Putamen (tissue), 1 donor: ENCODE measurements at places on chromosomes 3 and 15.
A peak's percentile ranks its signal among the peaks of the same experiment; 100 is the strongest.

GRCh38 chr3:98563661-98564281 lies 29.6 kb downstream of the CPOX start:
- no peak for DNase-seq

DNA sequence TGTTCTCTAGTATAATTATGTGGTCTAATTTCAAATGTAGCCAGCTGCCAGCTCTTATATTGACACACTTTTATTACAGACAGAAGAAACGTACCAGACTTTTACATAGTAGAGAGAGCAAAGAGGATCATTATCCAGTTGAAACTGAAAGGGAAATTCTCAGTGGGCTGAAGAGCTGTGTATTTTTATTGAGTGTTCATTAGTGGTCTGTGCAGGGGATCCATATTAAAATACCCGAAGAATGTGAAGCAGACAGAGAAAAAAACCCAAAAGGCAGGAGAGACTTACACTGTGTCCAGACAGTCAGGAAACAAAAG lies 41.3 kb downstream of the MYRIP start:
- DNase-seq = no peak

GRCh38 chr3:13440204-13440817 lies 20.2 kb upstream of the NUP210 start:
- DNase-seq = no peak

DNA sequence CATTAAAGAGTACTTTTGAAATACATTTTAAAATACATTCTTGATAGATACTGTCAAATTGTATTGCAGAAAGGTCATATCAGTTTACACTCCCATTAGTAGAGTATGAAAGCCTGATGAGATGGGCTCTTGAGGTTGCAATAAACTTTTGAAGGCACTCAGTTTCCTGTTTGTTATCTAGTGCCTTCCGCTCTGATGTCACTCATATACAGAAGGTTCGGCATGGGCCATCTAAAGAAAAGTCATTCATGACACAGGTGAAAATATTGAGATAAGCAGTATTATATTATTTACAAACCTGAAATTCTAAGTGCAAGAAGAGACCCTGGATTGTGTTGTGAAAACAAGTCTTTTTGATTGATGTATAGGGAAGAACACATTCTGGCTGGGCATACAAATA lies 36.5 kb upstream of the DENND4A start:
- DNase-seq = no peak

DNA sequence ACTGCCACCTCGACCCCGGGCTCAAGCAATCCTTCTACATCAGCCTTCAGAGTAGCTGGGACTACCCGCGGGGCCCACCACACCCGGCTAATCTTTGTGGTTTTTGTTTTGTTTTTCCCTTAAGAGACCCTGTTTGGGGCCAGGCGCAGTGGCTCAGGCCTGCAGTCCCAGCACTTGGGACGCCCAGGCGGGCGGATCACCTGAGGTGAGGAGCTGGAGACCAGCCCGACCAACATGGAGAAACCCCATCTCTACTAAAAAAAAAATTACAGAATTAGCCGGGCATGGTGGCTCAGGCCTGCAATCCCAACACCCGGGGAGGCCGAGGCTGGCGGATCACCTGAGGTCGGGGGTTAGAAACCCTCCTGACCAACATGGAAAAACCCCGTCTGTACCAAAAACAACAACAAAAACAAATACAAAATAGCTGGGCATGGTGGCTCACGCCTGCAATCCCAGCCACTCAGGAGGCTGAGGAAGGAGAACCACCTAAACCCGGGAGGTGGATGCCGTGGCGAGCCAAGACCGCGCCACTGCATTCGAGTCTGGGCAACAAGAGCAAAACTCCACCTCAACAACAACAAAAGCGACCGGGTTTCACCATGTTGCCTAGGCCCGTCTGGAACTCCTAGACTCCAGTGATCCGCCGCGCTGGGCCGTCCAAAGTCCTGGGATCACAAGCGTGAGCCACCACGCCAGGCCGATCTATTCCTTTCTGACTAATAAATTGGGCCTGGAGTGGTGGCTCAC lies 8.1 kb upstream of the FAN1 start:
- DNase-seq = no peak

- no peak for DNase-seq
Measured at GRCh38 chr15:53059273-53060043, 269.3 kb upstream of the ONECUT1 start.

GRCh38 chr3:160372780-160373179 lies 26.2 kb downstream of the IFT80 start:
- no peak for DNase-seq

GRCh38 chr3:62874711-62875557 lies at the start of gene CADPS:
Gene CADPS (minus strand): TSS chr3:62875416. CDS start chr3:62875029, 387 bp downstream.
- DNase-seq = peak; percentile 58

DNA sequence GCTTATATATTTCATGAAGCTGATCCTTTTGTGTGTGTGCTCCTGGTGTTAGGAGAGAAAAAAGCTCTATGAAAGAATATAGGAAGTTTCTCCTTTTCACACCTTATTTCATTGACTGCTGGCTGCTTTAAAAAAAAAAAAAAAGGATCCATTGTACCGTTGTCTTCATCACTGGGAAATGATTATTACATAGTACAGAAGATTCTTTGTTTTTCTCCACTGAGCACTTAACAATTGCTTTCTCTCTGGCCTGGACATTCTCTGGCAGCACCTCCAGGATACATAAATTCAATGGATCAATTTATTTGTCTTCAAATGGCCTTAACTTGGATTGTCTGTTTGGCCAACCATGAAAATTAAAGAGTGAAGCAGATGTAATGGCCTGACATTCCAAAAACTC lies 37.2 kb downstream of the DPH3 start:
- DNase-seq = no peak

- peak; percentile 7 for DNase-seq
Measured at GRCh38 chr3:87350367-87351199, 74.2 kb upstream of the POU1F1 start.

DNA sequence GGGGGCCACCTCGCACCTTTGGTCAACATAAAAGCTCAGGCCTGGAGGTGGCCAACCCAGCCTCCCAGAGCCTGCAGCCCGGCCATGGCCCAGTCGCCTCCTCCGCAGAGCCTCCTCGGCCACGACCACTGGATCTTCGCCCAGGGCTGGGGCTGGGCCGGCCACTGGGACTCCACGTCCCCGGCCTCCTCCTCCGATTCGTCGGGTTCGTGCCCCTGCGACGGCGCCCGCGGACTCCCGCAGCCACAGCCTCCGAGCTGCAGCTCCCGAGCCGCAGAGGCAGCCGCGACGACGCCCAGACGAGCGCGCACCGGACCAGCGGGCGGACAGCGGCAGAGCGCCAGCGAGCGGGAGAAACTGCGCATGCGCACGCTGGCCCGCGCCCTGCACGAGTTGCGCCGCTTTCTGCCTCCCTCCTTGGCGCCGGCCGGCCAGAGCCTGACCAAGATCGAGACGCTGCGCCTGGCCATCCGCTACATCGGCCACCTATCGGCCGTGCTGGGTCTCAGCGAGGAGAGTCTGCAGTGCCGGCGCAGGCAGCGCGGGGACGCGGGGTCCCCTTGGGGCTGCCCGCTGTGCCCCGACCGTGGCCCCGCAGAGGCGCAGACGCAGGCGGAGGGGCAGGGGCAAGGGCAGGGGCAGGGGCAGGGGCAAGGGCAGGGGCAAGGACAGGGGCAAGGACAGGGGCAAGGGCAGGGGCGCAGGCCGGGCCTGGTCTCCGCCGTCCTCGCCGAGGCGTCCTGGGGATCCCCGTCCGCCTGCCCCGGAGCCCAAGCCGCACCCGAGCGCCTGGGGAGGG lies at the start of gene MESP2:
Gene MESP2, plus strand, starts transcription at position 59 of the 799 bp plus-strand sequence. Its CDS starts 26 bp downstream, at position 85.
- DNase-seq = peak; percentile 63

DNA sequence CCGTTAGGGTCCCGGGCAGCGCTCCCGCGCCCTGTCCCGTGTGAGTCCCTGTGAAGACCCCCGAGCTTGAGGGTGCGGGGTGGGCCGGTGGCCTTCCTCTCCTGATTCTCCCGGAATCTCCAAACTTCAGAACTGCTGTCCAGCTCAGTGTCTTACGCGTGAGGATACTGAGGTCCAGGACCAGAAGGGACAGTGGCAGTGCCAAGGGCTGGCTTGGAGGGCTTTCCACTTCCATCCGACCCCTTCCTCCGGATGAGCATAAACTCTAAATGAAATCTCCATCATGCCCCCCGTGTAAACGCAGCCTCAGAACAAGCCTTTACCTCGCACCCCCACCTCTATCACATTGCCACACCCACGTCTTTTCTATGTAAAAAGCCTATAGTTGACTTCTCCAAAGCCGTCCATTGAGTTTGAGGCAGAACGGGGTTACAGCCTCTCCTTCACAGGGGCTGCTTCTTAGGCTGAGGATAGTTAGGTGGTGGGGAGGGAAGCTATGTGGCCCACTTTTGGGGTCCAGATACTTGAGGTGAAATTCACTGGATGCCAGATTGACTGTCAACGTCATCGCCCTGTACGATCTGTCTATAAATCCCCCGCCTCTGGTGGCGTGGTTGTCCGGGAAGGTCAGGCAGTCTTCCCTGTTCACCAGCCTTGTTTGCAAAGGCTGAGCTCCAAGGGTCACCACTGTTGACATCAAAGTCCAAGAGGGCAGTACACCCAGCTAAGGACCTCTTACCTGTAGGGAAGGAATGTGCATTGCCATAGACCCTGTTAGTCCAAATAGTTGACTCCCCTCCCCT lies 1.1 kb downstream of the EDEM1 start:
- no peak for DNase-seq

DNA sequence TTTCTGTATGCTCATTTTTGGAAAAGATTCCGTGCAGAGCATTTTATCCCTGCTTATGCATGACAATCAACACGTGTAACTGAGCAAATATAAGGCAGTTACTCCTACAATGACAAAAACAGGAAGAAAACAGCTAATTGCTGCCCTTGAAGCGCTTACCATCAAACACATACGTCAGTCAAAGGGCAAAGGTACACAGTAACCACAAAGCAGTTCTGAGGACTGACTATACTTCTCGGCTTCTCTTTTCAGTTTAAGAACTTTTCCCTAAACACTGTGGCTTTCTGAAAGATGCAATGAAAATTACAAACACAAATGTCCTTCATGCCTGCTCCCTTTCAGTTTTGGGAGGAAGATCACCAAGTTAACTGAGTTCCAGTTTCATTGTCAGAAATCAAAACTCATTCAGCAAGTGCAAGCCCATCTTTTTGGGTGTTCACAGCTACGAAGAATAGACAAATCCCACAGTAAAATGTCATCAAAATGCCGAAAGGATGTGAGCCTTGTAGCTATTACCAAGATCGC lies 602.8 kb downstream of the FOXP1 start:
- no peak for DNase-seq

DNA sequence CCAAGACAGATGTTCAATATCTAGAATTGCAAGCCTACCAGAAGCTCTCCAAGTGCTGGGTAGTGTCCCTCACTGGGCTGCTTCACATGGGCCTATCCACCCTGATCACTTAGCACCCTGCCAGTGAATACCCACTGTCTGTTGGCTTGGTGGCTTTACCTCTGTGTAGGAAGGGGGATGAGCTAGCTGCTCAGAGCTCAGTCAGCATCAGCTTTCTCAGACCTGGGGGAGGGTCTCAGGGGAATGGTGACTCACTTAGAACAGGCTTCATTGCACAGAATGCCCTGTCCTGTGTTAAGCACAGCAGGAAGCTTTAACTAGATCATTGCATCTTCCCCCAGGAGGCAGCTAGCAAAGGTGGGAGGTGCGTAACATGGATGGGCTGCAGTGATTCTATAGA lies 209.8 kb downstream of the PDCD6IP start:
- no peak for DNase-seq

GRCh38 chr3:180802837-180803236 lies 109.6 kb upstream of the FXR1 start:
- DNase-seq = no peak

DNA sequence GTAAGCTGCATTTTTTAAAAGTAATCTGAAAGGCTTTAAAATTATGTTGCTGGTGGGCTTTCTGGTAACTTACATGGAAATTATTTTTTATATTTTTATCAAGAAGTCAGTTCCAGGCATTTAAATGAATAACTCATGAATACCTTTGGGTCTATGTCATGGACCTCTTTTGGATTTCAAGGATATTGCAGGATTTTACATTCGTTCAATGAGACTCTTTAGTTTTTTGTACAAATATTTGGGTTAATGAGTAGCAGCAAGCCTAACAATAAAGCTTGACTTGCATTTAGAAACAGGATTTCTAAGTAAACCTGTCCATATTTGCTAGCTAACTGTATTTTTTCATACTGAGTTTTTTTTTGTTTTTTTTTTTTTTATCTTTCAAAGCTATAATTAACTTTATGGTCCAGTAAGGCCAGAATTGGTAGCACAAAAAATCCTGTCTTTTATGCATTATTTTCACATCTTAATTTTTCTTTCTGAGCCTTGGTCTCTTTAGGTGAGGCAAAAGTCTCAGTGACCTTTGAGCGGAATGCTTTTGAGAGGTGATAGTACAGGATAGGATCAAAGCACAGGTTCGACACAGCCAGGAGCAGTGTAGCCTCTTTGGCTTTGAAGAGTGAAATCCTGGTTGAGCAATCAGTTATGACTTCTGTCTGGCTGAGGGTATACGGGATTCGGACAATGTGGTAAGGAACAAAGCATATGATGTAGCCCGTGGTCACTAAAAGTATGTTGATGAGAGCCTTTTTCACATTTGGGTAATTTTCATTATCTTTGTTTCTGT lies 4.8 kb downstream of the GPR171 start:
- no peak for DNase-seq

DNA sequence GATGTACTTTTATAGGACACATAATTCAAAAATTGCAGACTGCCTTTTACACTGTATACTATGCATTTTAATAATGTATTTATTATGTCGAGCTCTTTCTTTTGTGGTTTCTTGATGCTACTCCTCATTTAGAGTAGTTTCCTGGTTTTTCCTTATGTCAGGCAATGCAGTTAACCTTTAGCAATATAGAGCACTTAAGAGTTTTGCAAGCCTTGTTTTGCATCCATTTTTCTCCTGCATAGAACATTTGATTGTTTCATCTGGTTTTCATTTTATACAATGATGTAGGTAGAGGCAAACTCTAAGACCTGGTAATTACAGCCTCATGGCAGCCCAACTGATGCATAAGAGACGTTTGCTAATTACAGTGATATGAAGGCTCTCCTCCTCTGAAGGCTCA lies 86.3 kb downstream of the PDZRN3 start:
- DNase-seq = no peak

- no peak for DNase-seq
Measured at GRCh38 chr15:83843471-83843871, 189.5 kb downstream of the ADAMTSL3 start.

GRCh38 chr3:128232376-128233178 lies 79.3 kb downstream of the EEFSEC start:
- DNase-seq = no peak

GRCh38 chr3:144018776-144019175 lies 47.2 kb downstream of the DIPK2A start:
- DNase-seq = no peak

DNA sequence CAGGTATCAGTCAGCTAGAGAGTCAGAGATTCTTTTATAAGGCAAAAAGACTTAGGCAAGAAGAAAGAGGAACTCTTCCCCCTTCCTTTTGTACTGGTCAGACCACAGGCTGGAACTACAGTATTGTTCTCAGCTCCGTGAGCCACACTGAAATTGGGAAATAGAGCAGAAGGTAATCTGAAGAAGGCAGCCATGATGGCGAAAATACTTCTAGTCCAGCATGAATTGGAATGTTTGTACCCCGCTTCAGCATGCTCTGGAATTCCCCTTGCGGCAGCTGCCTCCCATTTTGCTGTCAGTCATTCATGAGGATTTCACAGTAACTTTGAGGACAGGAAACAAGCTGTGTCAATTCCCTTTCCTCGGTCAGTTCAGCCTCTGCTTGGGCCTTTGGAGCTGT lies 96.2 kb downstream of the CORO2B start:
- DNase-seq = no peak
